ENCODE measurements at places on chromosomes 7 and 10. TPM values are rescaled to one million over a fixed set of nuclear protein-coding genes. Genes with fewer than 3 reads are reported as not detected.

DNA sequence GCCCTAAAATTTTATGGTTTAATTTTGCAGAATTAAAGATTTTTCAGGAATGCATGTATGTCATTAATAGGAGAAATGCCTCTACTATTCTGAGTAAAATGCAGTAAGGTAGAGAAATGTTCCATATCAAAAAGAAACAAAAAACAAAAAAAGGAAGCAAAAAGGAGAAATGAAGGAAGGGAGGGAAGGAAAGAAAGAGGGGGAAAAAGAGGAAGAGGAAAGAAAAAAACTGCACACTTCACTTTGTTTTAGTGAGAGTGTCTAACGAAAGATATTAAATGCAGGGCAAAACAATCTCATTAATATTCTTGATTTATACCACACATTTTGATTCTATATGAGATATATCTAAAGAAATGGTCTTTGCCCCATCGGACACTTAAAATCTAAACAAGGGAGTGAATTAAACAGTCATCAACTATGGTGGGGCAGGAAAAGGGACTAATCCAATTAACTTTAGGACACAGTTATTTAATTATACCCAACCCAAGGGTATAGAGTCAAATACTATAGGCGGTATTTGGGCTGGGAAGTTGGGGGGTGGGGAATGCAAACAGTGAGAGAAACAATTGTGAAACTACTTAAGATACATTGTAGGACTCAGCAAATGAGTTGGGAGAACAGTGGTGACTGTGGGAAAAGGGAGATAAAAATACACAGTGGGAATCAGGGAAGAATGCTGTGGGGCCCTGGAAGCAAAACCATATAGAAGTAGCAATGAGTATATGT is 27.0 kb downstream of the IMMP2L start:
- H3K36me3 ChIP-seq = no peaks in the 10 kb centered on the region
- DNase-seq = no peak
- no peaks in the 10 kb centered on the region for H3K27me3 ChIP-seq
- H3K4me1 ChIP-seq = no peaks in the 10 kb centered on the region
- H3K27ac ChIP-seq = no peak overlapping the region

- DNase-seq = no peak
- H3K27me3 ChIP-seq = no peaks in the 10 kb centered on the region
- no peak overlapping the region for H3K27ac ChIP-seq
- H3K4me3 ChIP-seq = no peak overlapping the region
Measured at GRCh38 chr7:79612022-79612421, 158.6 kb upstream of the MAGI2 start.

DNA sequence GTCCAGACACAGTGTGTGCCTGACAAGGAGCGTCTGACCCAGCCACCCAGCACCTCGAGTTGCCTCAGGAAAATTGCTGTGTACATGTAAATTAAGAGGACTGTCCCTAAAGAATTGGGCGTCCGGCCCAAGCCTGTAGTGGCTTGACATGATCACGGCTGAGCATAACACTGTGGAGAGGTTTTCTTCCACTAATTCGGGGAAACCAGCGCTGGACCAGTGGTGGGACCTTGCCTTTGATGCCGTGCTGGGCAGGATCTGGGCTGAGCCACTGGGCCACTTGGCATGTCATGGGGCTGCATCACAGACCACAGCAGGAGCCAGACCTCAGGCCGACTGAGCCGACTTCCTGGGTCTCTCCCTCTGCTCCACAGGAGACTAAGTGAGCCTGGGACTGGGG is 282.5 kb downstream of the GLRX3 start:
- H3K36me3 ChIP-seq = no peaks in the 10 kb centered on the region
- DNase-seq = no peak
- H3K4me3 ChIP-seq = no peak overlapping the region
- H3K4me1 ChIP-seq = no peaks in the 10 kb centered on the region

DNA sequence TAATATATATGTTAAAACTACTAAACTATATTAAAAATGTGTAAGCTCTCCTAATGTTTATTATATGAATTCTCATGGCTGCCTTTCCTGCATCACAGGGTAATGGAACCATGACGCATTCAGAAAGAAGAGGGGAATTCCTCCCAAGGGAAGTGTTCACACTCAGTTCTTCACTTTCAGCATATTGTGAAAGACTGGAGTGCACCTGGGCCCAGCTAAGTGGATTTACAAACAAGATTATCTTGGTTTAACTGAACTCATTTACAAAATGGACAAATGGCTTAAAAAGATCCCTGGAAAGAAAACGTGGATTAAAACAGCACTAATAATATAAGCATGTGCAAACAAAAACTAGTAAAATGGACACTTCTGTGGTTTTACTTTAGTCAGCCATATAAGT is 149.8 kb downstream of the DOCK4 start:
- no peak overlapping the region for H3K27ac ChIP-seq
- DNase-seq = no peak
- H3K36me3 ChIP-seq = no peaks in the 10 kb centered on the region

- no peak overlapping the region for H3K27ac ChIP-seq
- H3K36me3 ChIP-seq = no peaks in the 10 kb centered on the region
- H3K4me3 ChIP-seq = no peak overlapping the region
- no peak for DNase-seq
Measured at GRCh38 chr7:85829817-85830432, 643.1 kb upstream of the SEMA3D start.

- no peaks in the 10 kb centered on the region for H3K36me3 ChIP-seq
- no peak overlapping the region for H3K4me3 ChIP-seq
- DNase-seq = no peak
- no peaks in the 10 kb centered on the region for H3K27me3 ChIP-seq
- no peaks in the 10 kb centered on the region for H3K4me1 ChIP-seq
Measured at GRCh38 chr10:85786401-85786899, 580.1 kb downstream of the GRID1 start.

- DNase-seq = no peak
- H3K27ac ChIP-seq = no peak overlapping the region
- H3K27me3 ChIP-seq = no peaks in the 10 kb centered on the region
- H3K4me3 ChIP-seq = no peak overlapping the region
Measured at GRCh38 chr10:103717341-103718246, 137.8 kb downstream of the SH3PXD2A start.

DNA sequence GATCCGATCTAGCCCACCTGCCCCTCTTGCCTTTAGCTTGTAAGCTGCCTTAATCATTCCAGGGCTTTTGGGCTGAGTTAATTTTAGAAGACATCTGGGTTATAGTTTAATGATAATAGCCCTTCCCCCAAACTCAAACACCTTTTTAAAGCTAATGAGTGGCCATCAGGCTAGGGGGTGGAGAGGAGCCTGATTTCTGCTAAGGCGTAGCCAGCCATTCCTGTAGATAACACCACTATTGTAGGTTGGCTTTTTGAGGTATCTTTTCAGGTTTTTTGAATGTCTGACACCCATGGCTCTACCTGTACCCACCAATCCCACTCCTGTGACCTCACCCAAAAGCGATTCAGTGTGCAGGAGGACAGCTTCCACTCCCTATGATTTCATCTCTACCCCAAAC is 7.6 kb upstream of the SYPL1 start:
- H3K4me1 ChIP-seq = peaks cover 3% of the 10 kb centered on the region
- H3K4me3 ChIP-seq = no peak overlapping the region
- peaks cover 10% of the 10 kb centered on the region for H3K27me3 ChIP-seq

GRCh38 chr10:70629338-70629737 is 26.8 kb upstream of the PRF1 start:
- H3K4me3 ChIP-seq = no peak overlapping the region
- no peak overlapping the region for H3K27ac ChIP-seq
- H3K27me3 ChIP-seq = peaks cover 21% of the 10 kb centered on the region
- no peaks in the 10 kb centered on the region for H3K36me3 ChIP-seq
- no peak for DNase-seq
- H3K4me1 ChIP-seq = no peaks in the 10 kb centered on the region

The LIPJ gene
- not detected for total RNA-seq

The SLC26A3 gene
- not detected for total RNA-seq

The GPER1 gene
- total RNA-seq = 0.15 TPM

The HSPA12A gene
- 0.18 TPM for total RNA-seq

The SHTN1 gene
- 0.28 TPM for total RNA-seq

All from activated CD4-positive, alpha-beta memory T cell treated with anti-CD3 and anti-CD28 coated beads, Interleukin-2, amount 10 ng/mL, durations not matched to agents 7 days and 5 days (primary cell).